ENCODE measurements at places on chromosomes 12 and 14.

DNA sequence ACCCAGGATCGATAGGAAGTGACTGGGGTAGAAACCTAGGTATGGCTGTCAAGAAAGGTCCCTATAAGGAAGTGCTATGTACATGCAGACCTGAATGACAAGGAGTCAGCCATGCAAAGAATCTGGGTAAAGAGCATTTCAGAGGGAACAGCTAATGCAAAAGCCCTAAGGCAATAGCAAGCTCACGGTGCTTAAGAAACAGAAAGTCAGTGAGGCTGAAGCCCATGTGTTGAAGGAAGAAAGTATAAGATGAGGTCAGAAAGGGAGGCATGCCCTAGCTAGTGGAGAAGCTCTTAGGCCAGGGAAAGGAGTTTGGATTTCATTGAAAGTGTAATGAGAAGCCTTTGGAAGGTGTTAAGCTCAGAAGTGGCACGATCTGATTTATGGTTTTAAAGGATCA is 6.0 kb upstream of the ADCY6 start:
- DNase-seq, result no peak

DNA sequence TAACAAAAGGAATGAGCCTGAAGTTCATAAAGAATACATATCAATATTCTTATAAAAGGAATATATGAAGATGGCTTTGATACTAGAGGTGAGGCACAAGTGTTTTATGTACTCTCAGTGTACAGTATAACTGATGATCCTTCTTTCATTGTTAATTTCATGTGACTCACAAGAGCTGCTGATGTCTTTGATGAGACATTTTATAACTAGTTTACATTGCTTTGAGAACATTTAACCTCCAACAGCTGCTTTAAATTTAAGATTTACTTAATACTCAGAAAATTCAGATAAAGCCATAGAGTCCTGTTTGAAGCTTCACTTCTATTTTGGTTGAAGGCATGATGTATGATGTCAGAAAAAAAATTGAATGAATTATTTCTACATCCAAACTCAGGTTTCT is 59.8 kb downstream of the WASHC4 start:
- DNase-seq, result no peak

- DNase-seq, result no peak
Measured at GRCh38 chr12:55719371-55719770, 822 bp upstream of the RDH5 start.

GRCh38 chr12:98437166-98437565 is 78.2 kb upstream of the TMPO start:
- no peak for DNase-seq

- DNase-seq, result no peak
Measured at GRCh38 chr14:30118992-30119640, 191.5 kb upstream of the PRKD1 start.

GRCh38 chr14:24051789-24052655 is at the start of gene CARMIL3:
TSS of gene CARMIL3 (plus strand) at chr14:24052009. CDS start at chr14:24052154, 145 bp downstream.
- DNase-seq, result peak; percentile 61

GRCh38 chr12:50745861-50746260 is 18.0 kb upstream of the ATF1 start:
- no peak for DNase-seq

DNA sequence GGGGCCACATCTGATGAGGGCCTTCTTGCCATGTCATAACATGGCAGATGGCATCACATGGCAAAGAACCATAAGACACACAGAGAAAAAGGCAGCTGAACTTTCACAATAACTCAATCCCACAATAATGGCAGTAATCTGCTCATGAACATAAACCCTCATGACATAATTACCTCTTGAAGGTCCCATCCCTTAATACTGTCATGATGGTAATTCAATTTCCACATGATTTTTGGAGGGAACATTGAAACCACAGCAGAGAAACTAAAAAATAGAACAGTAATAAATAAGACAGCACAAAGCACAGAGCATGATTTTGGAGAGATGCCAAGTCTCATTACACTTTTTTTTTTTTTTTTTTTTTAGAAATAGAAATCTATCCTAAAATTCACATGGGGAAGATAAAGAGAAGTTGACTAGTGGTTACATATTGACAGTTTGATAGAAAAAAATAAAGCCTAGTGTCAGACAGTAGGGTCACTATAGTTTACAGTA is 61.8 kb upstream of the ATF7IP start:
- DNase-seq, result no peak

DNA sequence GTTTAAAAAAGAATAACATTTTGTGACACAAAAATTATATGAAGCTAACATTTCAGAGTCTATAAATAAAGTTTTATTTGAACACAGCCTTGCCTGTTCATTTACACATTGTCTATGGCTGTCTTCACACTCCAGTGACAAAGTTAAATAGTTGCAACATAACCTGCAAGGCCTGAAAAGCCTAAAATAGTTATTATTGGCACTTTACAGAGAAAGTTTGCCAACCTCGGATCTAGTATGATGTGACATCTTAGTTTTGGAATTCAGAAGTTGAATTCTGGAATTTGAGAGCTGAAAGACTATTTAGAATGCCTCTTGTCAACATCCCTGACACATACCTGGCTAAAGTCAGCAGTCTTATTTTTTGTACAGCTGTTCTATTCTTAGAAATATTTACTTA is 68.3 kb downstream of the DYRK2 start:
- DNase-seq, result no peak

- DNase-seq, result no peak
Measured at GRCh38 chr12:1102791-1103450, 111.9 kb downstream of the ERC1 start.

DNA sequence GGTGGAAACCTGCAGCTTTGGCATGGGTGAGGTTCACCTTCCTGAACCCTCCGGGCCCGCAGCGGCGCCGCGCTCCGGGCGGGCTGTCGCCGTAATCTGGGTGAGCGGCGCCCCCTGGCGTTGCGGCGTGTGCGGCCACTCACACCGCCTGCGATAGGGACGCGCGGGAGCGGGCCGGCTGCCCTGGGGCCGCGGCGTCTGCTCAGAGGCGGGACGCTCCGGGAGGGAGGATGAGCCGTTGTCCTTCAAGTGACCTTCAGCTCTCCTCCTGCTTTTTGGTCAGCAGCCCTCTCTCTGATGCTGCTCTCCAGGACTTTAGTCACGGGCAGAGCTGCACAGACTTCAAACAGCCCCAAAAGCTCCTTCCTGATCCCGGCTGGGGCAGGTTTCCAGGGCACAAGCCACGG is 211.7 kb upstream of the FKBP4 start:
- DNase-seq, result peak; percentile 84

GRCh38 chr14:60695327-60695726 is 28.8 kb downstream of the SIX4 start:
- no peak for DNase-seq

DNA sequence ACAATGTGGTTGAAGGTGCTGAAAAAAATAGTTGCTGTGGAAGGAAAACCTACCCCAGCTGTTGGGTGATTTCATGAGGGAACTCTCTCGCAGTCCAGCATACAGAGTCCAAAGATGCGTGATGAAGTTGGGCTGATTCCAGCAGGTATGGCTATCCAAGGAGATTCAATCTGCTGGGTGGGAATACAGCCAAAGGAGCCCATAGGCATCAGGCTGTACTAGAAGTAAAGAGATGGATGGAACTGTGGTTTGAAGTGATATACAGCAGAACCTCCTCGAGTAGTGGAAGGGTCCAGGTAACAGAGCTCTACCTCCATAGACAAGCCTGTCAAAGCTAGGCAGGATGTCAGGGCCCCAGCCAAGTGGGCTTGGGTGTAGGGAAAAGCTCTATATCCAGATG is 11.5 kb upstream of the TMTC2 start:
- no peak for DNase-seq

DNA sequence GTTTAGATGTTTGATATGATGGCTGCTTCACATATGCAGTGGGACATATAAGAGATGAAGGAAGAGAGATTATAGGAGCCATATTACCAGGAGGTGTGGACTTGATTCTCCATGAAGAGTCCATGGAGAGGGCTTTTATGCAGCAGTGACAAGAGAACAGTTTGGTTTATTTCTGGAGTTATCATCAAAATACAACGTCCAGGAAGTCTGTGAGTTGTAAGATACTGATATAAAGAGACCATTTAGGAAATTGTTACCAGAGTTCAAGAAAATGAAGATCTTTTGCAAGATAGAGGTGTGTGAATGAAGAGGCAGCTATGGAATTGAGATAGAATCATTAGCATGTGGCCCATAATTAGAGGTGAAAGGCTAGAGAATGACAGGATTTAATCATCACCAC is 431.7 kb downstream of the NPAS3 start:
- no peak for DNase-seq

- no peak for DNase-seq
Measured at GRCh38 chr12:113996026-113996425, 29.9 kb upstream of the RBM19 start.

DNA sequence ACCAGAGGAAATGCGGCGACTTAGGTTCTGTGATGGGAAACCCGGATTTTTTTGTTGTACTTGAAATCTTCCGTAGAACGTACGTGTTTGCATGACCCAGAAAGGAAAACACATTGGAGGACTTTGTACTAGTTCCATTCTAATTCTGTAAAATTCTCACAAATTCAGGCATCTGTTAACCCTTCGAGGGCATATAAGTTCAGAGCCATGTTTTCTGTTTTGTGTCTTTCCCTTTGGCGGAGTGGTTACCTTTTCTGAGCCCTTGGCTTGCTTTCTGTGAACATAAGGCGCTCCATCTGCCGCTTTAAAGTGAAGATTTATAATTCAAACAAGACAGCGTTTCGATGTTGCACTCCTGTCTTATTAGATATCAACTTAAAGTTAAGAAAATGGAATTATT is 34.2 kb downstream of the BICD1 start:
- no peak for DNase-seq

GRCh38 chr12:130982565-130983225 is 29.0 kb downstream of the ADGRD1 start:
- DNase-seq, result no peak

- no peak for DNase-seq
Measured at GRCh38 chr12:14883686-14884085, 2.0 kb downstream of the MGP start.

DNA sequence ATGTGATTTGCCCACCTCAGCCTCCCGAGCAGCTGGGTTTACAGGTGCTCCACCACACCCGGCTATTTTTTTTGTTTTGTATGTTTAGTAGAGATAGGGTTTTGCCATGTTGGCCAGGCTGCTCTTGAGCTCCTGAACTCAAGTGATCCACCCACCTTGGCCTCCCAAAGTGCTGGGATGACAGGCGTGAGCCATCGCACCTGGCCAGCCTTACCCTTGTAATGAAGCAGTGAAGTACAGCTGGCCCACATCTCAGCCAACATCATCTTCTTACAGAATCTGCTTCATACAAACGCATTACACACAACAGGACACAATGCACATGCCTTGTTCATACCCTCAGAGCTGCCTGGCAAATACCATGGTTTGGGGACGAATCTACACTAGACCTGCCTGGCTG is 31.3 kb upstream of the CHFR start:
- no peak for DNase-seq

DNA sequence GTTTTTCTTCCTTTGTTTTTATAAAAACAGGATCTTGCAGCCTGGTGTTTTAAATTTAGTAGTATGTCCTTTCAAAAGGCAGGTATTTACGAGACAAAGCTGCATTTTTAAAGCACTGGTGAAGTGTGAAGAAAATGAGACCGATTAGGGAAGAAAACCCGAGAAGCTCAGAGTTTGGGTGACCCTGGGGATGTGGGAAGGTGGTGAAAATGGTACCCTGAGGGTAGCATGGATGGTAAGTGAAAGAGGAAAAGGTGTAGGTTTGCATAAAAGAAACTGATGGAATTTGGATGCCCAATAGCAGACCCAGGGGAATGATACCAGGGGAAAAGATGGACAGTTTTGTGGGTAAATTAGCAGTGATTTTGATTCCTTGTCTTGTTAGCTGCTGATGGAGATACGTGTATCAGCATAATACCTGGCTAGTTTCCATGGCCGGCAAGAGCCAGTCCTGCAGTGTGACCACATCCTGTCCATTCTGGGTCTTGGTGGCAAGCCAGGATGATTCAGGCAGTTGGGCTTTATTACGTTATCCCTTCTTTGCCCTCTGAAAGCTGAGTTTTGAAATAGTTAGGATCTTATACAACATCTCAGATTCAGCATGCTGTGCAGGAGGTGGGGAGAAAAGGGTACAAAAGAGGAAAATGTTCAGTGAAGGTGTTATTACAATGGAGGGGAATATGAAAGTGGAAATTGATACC is 8.9 kb downstream of the BICD1 start:
- peak; percentile 58 for DNase-seq

- no peak for DNase-seq
Measured at GRCh38 chr12:6394398-6394797, 10.4 kb downstream of the LTBR start.

DNA sequence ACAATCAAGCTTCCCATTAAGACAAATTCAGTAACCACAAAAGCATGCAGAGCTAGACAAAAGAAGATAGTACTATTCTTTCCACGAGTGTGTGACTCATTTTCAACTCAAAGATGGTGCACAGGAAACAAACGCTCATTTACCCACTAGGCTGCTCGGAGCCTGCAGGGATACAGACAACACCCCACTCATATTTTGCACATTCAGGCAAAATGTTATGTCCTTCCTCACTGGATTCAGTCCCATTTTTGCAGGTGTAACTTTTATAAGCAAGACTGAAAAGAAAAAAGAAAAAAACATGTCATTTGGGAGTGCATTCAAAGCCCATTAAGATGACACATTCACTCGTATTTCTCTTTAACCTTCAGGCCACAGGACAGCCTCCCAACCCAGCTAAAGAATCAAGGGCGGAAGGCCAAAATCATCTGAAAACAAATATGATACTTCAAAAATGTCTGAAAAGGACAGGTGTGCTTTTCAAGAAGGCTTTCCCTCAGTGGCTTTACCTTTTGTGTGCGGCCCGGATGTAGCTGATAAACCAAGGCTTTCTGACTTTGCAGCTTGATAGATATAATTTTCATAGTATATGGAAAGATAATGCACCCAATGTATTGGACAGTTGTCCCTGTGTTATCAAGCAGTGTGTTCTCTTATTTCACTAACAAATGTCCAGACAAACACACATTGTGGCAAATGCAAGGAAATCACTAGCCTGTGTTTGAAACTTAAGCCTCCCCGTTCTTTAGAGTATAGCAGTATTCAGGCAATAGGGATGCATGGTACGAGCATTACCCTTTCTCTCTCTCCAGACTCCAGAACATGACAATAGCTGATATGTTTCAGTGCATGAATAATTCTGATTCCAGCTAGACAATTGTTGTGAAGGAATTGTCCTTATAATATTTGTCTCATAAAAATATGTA is 147.8 kb upstream of the KRR1 start:
- DNase-seq, result no peak

DNA sequence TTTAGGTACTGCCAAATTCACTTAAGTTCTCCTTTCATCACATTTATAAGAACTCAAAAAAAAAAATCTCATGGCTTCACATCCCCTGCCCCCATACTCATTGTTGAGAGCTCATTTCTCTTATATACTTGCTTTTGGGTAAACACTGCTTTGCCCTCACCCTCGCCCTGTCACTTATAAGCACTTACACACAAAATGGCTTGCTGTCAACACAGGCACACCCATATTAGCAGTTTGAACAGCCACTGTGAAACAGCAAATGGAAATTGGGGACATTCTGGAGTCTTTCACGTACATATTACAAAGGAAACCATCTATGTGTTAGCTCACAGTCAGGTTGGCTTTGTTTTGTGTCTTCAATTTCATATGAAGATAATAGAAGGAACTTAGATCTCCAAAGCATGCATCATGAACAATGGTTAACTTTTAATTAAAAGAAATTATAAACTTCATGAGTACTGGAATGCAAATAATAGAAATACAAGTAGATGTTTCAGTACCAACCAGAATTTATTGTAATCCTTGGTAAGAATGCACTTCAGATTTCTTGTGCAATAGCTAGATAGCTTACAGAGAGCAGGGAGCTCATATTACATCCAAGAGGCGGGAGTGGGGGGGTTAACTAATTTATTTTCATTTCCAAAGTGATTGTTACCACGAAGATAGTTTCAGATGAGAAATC is 272.2 kb downstream of the ALG10B start:
- no peak for DNase-seq

Measured in H54 (cell line).